Left ventricle myocardium inferior (tissue), 1 donor: ENCODE measurements at places on chromosomes 4 and X. TPM values are rescaled to one million over a fixed set of nuclear protein-coding genes. Genes with fewer than 3 reads are reported as not detected.

- H3K27me3 ChIP-seq, result no peaks in the 10 kb centered on the region
- no peaks in the 10 kb centered on the region for H3K36me3 ChIP-seq
- H3K4me3 ChIP-seq, result no peak overlapping the region
- no peak for DNase-seq
Measured at GRCh38 chr4:124977045-124977444, 264.5 kb upstream of the ANKRD50 start.

GRCh38 chr4:17301266-17301665 is 210.6 kb downstream of the QDPR start:
- peaks cover 15% of the 10 kb centered on the region for H3K4me1 ChIP-seq
- H3K27ac ChIP-seq, result no peak overlapping the region
- H3K4me3 ChIP-seq, result no peak overlapping the region
- no peaks in the 10 kb centered on the region for H3K36me3 ChIP-seq

- no peaks in the 10 kb centered on the region for H3K27me3 ChIP-seq
- no peak overlapping the region for H3K27ac ChIP-seq
- DNase-seq, result no peak
- H3K4me1 ChIP-seq, result peaks cover 12% of the 10 kb centered on the region
- peaks cover under 1% of the 10 kb centered on the region for H3K36me3 ChIP-seq
Measured at GRCh38 chr4:145623831-145624230, 4.6 kb downstream of the MMAA start.

- peaks cover 16% of the 10 kb centered on the region for H3K4me1 ChIP-seq
- H3K4me3 ChIP-seq, result peak overlapping the region; percentile 74
- peak overlapping the region; percentile 99 for H3K27ac ChIP-seq
- peaks cover 49% of the 10 kb centered on the region for H3K36me3 ChIP-seq
Measured at GRCh38 chrX:48598614-48599013, 1.3 kb downstream of the WDR13 start.

- DNase-seq, result no peak
- peaks cover 31% of the 10 kb centered on the region for H3K4me1 ChIP-seq
- H3K27ac ChIP-seq, result no peak overlapping the region
- H3K36me3 ChIP-seq, result no peaks in the 10 kb centered on the region
- H3K4me3 ChIP-seq, result no peak overlapping the region
Measured at GRCh38 chrX:69000877-69001276, 164.4 kb downstream of the PJA1 start.

GRCh38 chr4:94621491-94622080 is 136.2 kb upstream of the BMPR1B start:
- no peak overlapping the region for H3K4me3 ChIP-seq
- DNase-seq, result no peak
- H3K36me3 ChIP-seq, result peaks cover 54% of the 10 kb centered on the region

- no peak overlapping the region for H3K4me3 ChIP-seq
- no peaks in the 10 kb centered on the region for H3K36me3 ChIP-seq
- H3K27me3 ChIP-seq, result no peaks in the 10 kb centered on the region
- no peaks in the 10 kb centered on the region for H3K4me1 ChIP-seq
- no peak overlapping the region for H3K27ac ChIP-seq
Measured at GRCh38 chr4:159856451-159856850, 753.6 kb downstream of the RAPGEF2 start.

DNA sequence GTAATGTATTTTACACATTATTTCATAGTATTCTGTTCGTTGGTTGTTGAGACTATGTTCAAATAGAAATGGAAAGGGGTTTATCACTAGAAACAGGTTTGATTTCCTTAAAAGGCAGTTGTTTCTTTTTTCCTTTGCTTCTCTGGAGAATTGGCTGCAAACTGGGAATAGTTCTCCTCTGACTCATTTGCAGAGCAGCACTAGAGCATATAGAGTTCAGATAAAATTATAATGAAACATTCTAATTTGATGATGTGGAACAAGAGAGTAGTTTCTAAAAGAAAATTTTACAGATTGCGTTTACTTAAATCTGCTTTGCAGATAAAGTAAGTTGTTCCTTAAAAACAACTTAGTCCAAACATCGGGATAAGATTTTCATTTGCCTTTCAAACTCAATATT is 29.7 kb downstream of the SYNPO2 start:
- no peaks in the 10 kb centered on the region for H3K36me3 ChIP-seq
- peak overlapping the region; percentile 88 for H3K27ac ChIP-seq
- no peak for DNase-seq
- peaks cover 70% of the 10 kb centered on the region for H3K4me1 ChIP-seq
- no peak overlapping the region for H3K4me3 ChIP-seq

- H3K27me3 ChIP-seq, result no peaks in the 10 kb centered on the region
- H3K27ac ChIP-seq, result no peak overlapping the region
- no peak overlapping the region for H3K4me3 ChIP-seq
- no peaks in the 10 kb centered on the region for H3K36me3 ChIP-seq
- no peaks in the 10 kb centered on the region for H3K4me1 ChIP-seq
Measured at GRCh38 chrX:2859197-2859797, 30.6 kb downstream of the GYG2 start.

DNA sequence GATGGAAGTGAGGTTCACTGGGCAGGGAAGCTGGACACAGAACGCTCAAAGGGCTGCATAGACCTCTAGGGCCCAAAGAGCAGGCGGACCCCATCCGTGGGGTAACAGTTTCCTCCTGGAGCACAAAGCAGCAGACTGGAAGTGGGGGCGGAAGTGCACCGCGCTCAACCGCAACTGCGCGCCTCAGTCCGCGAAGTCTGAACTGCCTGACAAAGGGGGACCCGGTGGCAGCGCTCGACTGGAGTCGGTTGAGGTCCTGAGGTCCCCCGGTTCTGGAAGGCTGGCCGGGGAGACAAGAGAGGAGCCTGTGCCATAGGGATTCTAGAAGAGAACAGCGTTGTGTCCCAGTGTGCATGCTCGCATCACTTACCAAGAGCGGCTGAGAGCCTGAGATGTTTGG is 58.5 kb downstream of the ALPK1 start:
- no peak overlapping the region for H3K4me3 ChIP-seq
- no peak for DNase-seq
- H3K27me3 ChIP-seq, result no peaks in the 10 kb centered on the region
- H3K27ac ChIP-seq, result no peak overlapping the region

GRCh38 chr4:128416921-128417320 is 129.3 kb upstream of the PGRMC2 start:
- peaks cover 6% of the 10 kb centered on the region for H3K4me1 ChIP-seq
- H3K27me3 ChIP-seq, result no peaks in the 10 kb centered on the region
- DNase-seq, result no peak

DNA sequence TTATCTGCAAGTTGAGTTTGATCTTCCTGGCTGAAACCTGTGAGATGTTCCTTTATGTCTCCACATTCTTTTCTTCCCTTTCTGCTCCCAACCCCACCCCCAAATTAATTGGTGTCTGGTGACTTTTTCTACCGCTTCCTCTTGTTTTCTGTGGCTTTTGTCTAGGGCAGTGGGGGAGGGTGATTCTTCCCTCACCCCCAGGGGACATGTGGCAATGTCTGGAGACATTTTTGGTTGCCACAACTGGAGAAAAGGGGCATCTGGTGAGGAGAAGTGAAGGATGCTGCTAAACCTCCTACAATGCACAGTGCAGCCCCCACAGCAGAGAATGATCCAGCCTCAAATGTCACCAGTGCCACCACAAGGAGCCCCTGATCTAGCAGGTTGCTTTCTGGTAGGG is 152.9 kb downstream of the NHS start:
- peak overlapping the region; percentile 73 for H3K27ac ChIP-seq
- H3K27me3 ChIP-seq, result no peaks in the 10 kb centered on the region
- no peak overlapping the region for H3K4me3 ChIP-seq
- peaks cover 21% of the 10 kb centered on the region for H3K4me1 ChIP-seq

- no peak overlapping the region for H3K4me3 ChIP-seq
- H3K4me1 ChIP-seq, result no peaks in the 10 kb centered on the region
- no peaks in the 10 kb centered on the region for H3K36me3 ChIP-seq
- H3K27me3 ChIP-seq, result no peaks in the 10 kb centered on the region
Measured at GRCh38 chrX:13440176-13440575, 120.3 kb upstream of the ATXN3L start.

DNA sequence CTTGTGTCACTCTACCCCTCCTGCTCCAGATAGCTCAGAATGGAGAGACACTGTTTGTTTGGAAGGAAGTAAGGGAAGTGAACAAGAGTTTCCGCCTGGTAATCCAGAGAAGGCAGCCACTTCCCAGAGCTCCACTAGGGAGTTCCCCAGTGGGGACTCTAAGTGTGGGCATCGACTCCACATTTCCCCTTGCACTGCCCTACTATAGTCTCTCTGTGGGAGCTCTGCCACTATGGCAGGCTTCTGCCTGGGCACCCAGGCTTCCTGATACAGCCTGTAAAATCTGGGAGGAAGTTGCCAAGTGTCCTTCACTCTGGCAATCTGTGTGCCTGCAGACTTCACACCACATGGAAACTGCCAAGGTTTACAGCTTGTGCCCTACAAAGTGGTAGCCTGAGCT is 245.8 kb upstream of the DMD start:
- DNase-seq, result no peak
- no peaks in the 10 kb centered on the region for H3K4me1 ChIP-seq
- H3K27me3 ChIP-seq, result no peaks in the 10 kb centered on the region
- H3K36me3 ChIP-seq, result no peaks in the 10 kb centered on the region
- no peak overlapping the region for H3K4me3 ChIP-seq
- H3K27ac ChIP-seq, result no peak overlapping the region

DNA sequence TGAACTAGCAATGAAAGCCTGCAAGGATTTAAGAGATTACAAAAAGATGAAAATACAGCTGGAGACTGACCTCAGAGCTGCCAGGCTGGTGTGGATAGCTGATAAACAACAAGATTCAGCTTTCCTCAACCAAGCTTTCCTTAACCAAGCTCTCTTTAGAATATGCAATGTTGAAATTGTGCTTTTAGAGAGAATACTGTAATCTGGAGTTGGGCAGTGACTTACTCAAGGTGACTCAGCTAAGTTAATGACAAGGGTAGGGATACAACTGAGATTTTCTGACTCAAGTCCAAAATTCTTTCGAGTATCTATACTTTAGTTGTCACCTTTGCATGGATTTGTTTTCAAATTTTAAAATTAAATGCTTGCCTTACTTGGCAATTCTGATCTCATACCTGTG is 98.0 kb downstream of the AMMECR1 start:
- DNase-seq, result no peak
- H3K4me3 ChIP-seq, result no peak overlapping the region
- H3K4me1 ChIP-seq, result no peaks in the 10 kb centered on the region

DNA sequence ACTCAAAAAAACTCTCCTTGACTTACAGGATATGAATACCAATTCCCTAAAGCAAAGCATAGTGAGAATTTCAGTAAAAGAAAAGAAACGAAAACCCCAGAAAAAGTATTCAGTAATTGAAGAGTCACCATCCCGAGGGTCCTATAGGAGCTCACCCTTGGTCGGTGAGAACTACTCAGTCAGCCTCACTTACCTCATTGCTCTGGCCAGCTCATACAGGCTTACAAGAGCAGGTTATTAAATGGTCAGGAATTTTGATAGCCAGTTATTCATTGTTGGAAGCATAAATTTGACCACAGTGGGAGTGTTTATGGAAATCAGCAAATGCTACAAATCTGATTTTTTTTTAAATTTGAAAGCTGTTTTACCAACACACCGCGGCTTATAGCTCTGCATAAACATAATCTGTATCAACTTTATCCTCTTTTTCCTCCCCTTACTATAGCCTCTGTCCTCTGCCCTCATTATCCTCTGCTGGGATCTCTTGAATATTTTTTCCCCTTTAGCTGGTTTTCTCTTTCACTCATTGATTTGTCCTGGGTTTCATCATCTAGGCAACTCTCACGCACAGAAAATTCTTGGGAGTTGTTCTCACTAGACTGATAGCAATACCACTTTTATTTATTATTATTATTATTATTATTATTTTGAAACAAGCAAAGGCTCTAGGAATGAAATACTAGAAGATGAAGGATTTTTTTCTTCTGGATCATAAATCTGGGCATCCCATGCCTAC is 11.0 kb upstream of the CXCL2 start:
- no peak for DNase-seq
- H3K4me1 ChIP-seq, result peaks cover 65% of the 10 kb centered on the region
- no peaks in the 10 kb centered on the region for H3K36me3 ChIP-seq
- H3K27me3 ChIP-seq, result no peaks in the 10 kb centered on the region
- H3K27ac ChIP-seq, result peak overlapping the region; percentile 90

GAGE2A gene
- total RNA-seq, result not detected

LINC00632 gene
- total RNA-seq, result 123 TPM

PPID gene
- total RNA-seq, result 39.2 TPM

SMPX gene
- 726 TPM for total RNA-seq

CABS1 gene
- total RNA-seq, result not detected

FAM156B gene
- 5.9 TPM for total RNA-seq

NLGN3 gene
- 0.41 TPM for total RNA-seq

KIT gene
- 1.2 TPM for total RNA-seq

TMSB15B gene
- 0.60 TPM for total RNA-seq

VSIG1 gene
- total RNA-seq, result not detected

PPP1R2C gene
- not detected for total RNA-seq

CLTRN gene
- total RNA-seq, result 0.66 TPM
